ENCODE measurements at places on chromosomes 5 and 9. TPM values are rescaled to one million over a fixed set of nuclear protein-coding genes. Genes with fewer than 3 reads are reported as not detected.

DIAPH1 gene
- 90.9 TPM for total RNA-seq

SPINK9 gene
- total RNA-seq = not detected

ZBED3 gene
- 7.0 TPM for total RNA-seq

CDHR2 gene
- 1.1 TPM for total RNA-seq

AP3B1 gene
- total RNA-seq = 46.3 TPM

PRR7 gene
- total RNA-seq = 13.1 TPM

GRCh38 chr5:28226407-28226806 is 1188.0 kb upstream of the CDH9 start:
- DNase-seq = no peak

- no peak for DNase-seq
These were observed 140.2 kb downstream of the CEP120 start for GRCh38 chr5:123283031-123283430.

DNA sequence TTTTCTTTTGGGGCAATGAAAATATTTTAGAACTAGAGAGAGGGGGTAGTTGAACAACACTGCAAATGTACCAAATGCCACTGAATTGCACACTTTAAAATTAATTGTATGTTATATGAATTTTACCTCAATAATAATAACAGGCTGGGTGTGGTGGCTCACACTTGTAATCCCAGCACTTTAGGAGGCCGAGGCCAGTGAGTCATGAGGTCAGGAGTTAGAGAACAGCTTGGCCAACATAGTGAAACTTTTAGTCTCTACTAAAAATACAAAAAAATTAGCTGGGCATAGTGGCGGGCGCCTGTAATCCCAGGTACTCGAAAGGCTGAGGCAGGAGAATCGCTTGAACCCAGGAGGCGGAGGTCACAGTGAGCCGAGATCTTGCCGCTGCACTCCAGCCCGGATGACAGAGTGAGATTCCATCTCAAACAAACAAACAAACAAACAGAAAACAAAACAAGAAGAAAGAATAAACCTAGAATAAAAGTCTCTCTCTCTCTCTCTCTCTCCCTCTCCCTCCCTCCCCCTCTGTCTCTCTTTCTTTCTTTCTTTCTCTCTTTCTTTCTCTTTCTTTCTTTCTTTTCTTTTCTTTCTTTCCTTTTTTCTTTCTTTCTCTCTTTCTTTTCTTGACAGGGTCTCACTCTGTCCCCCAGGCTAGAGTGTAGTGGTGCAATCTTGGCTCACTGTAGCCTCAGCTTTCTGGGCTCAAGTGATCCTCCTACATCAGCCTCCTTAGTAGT is 91.1 kb downstream of the BASP1 start:
- no peak for DNase-seq

- no peak for DNase-seq
These were observed 23.0 kb downstream of the KIAA0825 start for GRCh38 chr5:94595281-94595840.

- no peak for DNase-seq
These were observed 94.4 kb downstream of the PDZD2 start for GRCh38 chr5:31733371-31733770.

GRCh38 chr5:157616785-157617184 is 35.5 kb downstream of the SOX30 start:
- no peak for DNase-seq

GRCh38 chr9:17900606-17901005 is 321.7 kb downstream of the SH3GL2 start:
- no peak for DNase-seq

GRCh38 chr9:93646640-93647178 is 70.3 kb downstream of the PHF2 start:
- DNase-seq = peak; percentile 7

- no peak for DNase-seq
These were observed 189.6 kb upstream of the SEMA6A start for GRCh38 chr5:116763987-116764866.

- no peak for DNase-seq
These were observed 223.3 kb downstream of the SEC61B start for GRCh38 chr9:99445371-99445891.

- no peak for DNase-seq
These were observed 20.3 kb downstream of the C9orf153 start for GRCh38 chr9:86238861-86239770.

DNA sequence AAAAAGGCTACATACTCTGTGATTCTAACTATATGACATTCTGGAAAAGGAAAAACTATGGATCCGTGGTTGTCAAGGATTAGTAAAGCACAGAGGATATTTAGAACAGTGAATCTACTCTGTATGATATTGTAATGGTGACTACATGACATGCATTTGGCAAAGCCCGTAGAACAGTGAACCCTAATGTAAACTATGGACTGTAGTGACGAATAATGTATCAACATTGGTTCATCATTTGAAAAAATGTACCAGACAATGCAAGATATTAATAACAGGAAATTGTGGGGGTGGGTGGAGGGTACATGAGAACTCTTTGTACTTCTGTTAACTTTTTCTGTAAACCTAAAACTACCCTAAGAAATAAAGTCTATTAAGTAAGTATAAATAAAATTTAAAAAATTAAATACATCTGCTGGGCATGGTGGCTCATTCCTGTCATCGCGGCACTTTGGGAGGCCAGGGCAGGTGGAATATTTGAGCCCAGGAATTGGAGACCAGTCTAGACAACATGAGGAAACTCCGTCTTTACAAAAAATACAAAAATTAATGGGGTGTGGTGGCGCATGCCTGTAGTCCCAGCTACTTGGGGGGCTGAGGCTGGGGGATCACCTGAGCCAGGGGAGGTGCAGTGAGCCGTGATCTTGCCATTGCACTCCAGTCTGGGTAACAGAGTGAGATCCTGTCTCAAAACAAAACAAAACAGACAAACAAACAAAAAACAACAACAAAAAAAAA is 101.7 kb upstream of the TBC1D2 start:
- no peak for DNase-seq

Data from WTC11 (cell line).